Activated naive CD8-positive, alpha-beta T cell treated with anti-CD3 and anti-CD28 coated beads, Interleukin-2, amount 50 U/mL, for 24 hours (primary cell): ENCODE measurements at places on chromosomes 1 and 21.

DNA sequence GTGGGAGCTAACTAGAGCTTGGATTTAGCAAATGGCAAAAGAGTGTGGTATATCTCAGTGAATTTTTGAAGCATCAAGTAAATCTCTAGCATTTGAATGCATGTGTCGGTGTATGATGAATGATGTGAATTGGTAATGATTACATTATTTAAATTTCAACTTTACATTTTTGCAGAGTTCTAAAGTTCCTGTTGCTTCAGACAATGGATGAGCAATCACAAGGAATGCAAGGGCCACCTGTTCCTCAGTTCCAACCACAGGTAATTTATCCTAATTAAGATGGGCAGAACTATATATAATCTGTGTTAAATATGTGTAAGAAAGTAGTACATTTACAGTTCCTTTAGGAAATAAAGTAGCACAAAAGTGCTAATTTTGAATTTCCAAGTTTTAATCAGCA is 75.6 kb downstream of the NEK7 start:
- DNase-seq: no peak

DNA sequence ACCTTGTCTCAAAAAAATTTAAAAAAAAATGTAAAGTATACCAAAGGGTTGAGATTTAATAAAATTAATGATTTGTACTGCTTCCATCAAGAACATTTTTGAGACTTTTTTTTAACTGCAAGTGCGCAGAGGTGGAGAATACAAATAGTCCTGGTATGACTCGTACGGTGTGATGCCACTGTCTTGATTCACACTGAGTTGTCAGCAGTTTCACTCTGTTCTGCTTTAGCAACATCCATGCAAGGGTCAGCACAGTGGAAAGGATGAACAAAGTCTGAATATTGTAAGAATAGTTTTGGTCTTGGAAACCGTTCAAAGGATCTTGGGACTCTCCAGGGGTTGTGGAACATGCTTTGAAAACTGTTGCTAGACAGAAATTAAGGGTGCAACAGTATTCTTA is 40.2 kb downstream of the EXO1 start:
- DNase-seq: no peak

DNA sequence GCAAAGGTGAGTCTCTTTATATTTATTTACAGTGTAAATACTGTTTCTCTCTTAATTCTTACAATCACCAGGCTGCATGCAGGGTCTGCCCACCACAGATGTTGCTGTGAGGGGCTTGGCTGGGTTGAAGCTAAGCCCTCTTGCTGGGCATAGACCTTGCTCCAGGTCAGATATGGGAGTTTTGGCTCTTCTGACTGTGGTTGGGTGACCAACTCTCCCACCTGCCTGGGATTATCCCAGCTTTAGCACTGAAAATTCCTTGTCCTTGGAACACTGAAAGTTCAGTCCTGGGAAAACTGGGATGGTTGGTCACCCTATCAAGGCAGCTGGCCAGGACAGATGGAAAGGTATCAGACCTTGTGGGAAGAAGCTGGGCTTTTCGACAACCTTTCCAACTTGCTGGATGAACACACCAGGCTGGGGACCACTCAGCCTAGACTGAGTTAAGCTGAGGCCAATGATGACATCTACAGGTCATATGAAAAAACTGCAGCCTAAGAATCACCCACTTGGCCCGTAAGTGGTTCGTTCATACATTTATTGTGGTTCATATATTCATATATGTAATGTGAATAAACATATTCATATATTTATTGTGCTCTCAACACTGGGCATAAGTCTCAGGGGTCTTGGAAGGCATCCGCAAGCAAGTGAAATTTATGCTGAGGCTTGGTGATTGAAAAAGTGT is 26.6 kb upstream of the HPDL start:
- no peak for DNase-seq

- DNase-seq: no peak
These were observed 101.1 kb downstream of the ZP4 start for GRCh38 chr1:237789619-237790018.

DNA sequence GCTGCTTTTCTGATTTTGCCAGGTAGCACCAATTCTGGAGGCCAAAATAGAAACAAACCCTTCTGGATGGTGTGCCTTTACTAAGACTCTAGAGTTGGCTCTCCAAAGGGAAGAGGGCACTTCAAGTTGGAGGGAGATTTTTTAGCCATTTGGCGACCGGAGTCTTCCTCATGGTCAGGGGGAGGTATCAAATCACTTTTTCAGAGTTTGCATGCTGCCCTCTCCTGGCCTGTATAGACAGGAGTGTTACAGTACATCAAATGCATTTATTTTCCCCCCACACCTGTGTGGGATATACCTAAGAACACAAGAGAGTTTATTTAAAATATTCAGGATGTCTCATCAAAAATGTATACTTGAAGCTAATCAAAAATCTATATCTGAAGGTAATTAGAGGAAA is 3.2 kb downstream of the GREM2 start:
- no peak for DNase-seq

- no peak for DNase-seq
These were observed 24.7 kb upstream of the ARHGEF10L start for GRCh38 chr1:17514776-17515175.

GRCh38 chr1:31062867-31063380 is 2.6 kb downstream of the PUM1 start:
- DNase-seq: no peak

DNA sequence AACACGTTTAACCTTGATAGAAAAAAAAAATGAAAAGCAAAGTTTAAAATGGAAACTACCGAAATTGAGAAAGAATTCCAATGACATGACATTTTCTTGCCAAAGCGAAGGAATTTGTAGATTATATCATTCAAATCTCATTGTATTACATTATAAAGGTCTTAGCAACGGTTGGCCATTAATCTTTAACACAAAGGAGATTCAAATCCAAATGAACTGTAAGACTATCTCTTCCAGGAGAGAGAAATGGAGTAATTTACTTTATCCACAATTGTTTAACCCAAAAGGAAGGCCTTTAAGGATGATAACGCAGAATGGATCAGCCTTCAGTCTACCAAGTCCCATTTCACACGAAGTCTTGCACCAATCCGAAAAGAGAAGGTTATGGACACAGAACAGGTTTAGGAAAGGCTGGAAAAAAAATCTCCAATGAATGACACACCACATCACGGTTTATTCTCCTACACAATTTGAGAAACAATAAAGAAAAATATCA is 1.5 kb downstream of the ENAH start:
- no peak for DNase-seq

GRCh38 chr1:103373991-103374390 is 151.5 kb upstream of the RNPC3 start:
- no peak for DNase-seq

DNA sequence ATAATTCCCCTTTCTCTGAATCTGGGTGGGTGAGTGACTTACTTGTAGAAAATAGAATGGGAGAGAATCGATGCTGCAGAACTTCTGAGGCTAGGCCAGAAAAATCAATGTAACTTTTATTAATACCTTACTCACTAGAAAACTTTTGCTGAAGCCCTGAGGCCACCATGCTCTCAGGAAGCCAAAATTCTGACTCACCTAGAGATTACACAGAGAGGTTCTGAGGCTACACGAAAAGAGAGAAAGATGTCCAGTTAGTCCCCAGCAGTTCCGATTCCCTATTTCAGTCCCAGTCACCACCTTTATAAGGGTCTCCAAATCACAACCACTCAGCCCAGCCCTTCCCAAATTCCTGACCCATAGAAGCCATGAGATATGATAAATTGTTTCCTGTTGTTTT is 135.2 kb downstream of the NTPCR start:
- no peak for DNase-seq

DNA sequence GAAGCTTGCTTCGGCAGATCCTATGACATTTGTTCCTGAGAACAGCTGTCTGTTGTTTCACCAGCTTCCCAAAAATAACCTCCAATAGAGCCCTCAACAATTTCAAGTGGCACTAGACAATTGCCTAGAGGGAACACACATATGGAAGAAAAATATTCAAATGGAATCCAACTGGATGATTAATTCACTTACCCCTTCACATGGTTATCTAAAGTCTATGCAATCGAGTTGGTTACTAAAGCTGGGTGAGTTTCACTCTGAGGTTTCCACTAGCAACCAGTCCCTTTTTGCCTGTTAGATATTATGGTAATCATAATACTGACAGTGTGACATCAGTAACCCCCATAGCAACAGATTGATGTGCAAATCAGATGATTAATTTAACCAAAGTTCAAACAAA is at the start of gene LEMD1:
LEMD1 (minus strand) TSS at position 259 of the 400 bp plus-strand sequence. CDS start 1,520 bp downstream, outside the sequence.
- no peak for DNase-seq
